T-helper 17 cell (primary cell): ENCODE measurements at places on chromosomes 3 and 15.

GRCh38 chr3:62923066-62923465 is 47.9 kb upstream of the CADPS start:
- no peak for DNase-seq

- DNase-seq = no peak
Measured at GRCh38 chr3:41222501-41222900, 23.2 kb downstream of the CTNNB1 start.

DNA sequence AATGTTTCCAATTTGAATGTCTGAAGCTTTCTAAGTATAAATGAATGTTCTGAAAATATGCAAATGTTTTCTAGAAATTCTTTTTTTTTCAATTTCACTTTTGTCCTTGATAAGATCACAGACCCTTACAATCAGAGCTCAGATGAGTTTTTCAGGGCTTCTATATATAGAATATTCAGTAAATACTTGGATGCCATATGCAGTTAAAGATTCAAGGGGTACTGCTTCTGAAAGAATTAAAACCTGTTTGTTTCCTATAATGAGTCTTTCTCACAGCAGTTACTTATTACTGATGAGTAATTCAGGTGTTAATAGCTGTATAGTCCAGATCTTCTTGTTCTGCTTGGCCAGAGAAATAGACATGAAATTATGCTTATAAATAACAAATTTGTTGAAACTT is 812.6 kb downstream of the ZPLD1 start:
- DNase-seq = no peak

- DNase-seq = no peak
Measured at GRCh38 chr15:59595434-59595915, 16.1 kb upstream of the GCNT3 start.

DNA sequence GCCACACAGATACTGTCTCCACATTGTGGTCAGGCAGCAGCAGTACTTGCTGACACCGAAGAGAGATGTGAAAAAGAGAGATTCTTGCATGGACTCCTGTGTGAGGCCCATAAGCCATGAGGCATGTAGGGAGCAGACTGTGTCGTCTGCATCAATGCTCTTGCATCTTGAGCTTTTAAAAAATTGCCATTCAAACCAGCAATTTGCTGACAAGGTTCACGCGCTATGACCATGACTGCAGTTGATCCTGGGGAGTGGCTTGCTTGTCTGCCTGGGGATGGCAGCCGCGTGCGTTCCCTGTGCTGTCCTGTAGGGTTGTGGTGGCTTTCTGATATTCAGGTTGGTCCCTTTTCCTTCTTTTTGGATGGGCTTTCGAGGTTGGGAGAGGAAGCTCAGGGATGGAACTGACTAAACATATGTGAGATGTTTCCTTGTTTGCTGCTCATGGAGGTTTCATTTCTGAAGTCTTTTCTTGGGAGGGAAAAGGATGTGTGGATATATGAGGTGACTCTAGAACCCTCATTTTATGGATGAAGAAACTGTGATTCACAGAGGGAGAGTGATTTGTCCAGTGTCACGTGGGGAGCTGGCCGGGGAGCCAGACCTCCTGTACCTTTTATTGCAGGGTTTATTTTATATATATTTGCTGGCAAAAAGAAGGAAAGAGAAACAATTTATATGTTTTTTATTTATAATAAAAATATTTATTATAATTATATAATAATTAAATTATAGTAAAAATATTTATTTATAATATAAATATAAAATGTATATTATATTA is 48.6 kb downstream of the LPP start:
- DNase-seq = no peak

GRCh38 chr3:195151866-195152541 is 119.0 kb downstream of the XXYLT1 start:
- no peak for DNase-seq

DNA sequence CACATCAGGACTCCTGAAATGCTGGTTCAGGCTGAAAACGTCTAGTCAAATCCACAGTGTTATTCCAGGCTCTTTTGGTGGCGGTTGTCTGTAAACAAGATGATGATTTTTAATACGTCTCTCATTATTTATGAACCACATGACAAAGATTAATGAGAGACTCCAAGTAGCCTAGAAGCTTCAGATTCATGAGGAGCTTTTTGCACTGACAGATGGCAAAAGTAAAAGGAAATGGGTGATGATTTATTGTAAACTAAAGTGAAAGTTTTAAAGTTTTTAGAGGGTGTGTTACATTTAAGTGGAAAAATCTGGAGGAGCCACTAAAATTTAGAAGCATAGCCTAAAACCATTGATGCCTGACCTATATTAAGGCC is 77.0 kb downstream of the BBX start:
- no peak for DNase-seq

DNA sequence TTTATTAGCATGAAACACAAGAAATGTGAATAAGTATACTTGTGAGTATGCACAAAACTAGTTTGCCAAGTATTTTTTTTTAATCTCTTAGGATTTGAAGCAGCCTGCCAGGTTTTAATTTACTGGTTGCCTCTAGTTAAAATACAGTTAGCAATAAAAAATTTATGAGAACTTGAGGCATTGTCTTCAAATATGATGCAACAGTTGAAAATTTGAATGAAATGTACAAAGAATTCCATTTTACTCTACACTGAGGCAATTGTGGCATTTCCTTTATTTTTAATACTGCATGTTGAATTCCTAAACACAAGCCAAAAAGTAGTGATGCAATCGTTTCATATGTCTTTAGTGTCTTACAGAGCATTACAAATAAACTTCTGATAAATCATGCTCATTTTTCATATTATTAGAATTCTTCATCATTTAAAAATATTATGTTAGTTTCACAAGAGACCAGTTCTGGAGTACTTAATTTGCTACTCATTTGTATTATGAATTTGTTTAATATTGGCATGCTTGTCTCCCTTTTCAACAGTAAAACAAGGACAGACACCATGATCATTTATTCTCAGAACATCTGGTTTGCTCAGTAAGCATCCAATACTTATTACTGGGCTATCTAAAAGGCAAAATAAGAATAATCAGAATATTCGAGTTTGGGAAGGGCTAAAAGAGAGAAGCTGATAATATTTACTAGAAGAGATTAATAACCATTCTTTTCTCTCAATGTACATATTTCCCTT is 124.8 kb upstream of the PTX3 start:
- no peak for DNase-seq
